A549 treated with dexamethasone at 1 μM for 4 hours (cell line): ENCODE measurements at places on chromosomes 6 and 20. TPM values are rescaled to one million over a fixed set of nuclear protein-coding genes. Genes with fewer than 3 reads are reported as not detected.

Gene CSE1L
- total RNA-seq, result 90.7 to 110 TPM (median 103 TPM) in 5 replicates

Gene SIRPD
- total RNA-seq, result not detected in 5 replicates

Gene TMC2
- 0.02 TPM in 1 of 5 replicates, not detected in the others for total RNA-seq

Gene KCNG1
- total RNA-seq, result 28.9 to 52.5 TPM (median 34.4 TPM) in 5 replicates

Gene IP6K3
- 1.7 to 2.4 TPM (median 2.0 TPM) in 5 replicates for total RNA-seq

Gene DYNLRB1
- 234 to 258 TPM (median 251 TPM) in 5 replicates for total RNA-seq

Gene MICB
- total RNA-seq, result 5.3 to 7.8 TPM (median 7.0 TPM) in 5 replicates

Gene LY6G6F
- not detected in 5 replicates for total RNA-seq

Gene NEDD9
- total RNA-seq, result 44.7 to 67.2 TPM (median 63.0 TPM) in 5 replicates

Gene SDHAF4
- total RNA-seq, result 2.7 to 5.0 TPM (median 4.1 TPM) in 5 replicates

Gene EDEM2
- 50.1 to 59.6 TPM (median 58.6 TPM) in 5 replicates for total RNA-seq

Gene LGSN
- total RNA-seq, result 1.9 to 3.7 TPM (median 2.7 TPM) in 5 replicates

Gene GABRR1
- total RNA-seq, result not detected in 5 replicates

Gene SPATS1
- not detected in 5 replicates for total RNA-seq
